ENCODE measurements at places on chromosomes 5 and 9.

GRCh38 chr5:55316837-55317236 lies 9.0 kb downstream of the MTREX start:
- DNase-seq = no peak

DNA sequence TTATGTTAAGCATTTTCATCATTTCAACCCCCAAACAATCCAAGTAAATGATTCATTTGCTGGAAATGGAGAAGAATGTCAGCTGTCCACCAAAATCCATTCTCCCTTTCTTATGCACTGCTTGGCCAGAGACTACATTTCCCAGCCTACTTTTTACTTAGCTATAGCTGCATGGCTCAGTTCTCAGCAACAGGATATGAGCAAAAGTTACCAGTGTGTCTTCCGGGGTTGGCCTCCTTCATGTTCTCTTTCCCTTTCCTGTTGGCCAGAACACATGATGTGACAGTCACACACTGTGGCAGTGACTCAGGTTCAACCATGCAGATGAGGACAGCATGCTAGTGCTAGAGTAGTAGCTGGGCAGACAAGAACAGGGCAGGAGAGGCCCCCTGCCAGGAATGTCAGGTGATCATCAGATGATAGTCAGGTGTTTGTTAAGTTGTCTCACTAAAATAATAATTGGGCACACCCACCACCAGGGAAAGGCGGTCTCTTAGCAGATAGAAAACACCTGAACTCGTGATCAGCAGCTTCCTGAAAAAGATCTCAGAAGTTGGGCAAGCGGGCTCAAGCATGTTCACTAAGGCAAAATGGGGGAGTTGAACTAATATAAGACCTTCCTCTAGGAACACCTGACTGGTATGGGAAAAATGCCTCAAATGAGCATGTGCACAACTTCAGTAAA lies 12.2 kb downstream of the GPR150 start:
- no peak for DNase-seq

GRCh38 chr9:134423749-134424148 lies 97.5 kb downstream of the RXRA start:
- DNase-seq = no peak

- DNase-seq = no peak
Observed at GRCh38 chr9:76405868-76406267, 11.6 kb upstream of the RFK start.

GRCh38 chr9:92176800-92177185 lies 61.6 kb upstream of the SPTLC1 start:
- DNase-seq = no peak

- DNase-seq = no peak
Observed at GRCh38 chr9:2859776-2860379, 16.0 kb upstream of the PUM3 start.

DNA sequence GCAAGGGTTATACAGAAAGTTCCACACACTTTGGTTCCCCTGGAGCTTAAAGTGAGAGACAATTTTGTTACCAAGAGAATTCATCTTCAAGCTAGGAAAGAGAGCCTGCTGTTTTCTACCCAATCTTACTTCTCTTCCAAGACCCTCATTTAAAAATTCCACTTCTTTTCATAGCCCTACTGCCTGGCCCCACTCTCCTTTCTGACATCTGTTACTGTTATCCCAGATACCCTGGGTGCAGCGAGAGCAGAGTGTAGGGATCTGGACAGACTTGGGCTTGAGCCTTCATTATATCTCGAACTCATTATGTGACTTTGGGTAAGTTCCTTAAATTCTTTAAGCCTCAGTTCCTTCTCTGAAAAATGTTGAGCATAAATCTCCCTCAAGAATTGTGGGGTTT lies 263.1 kb downstream of the ASTN2 start:
- no peak for DNase-seq

GRCh38 chr5:127922603-127923002 lies 161.0 kb upstream of the SLC12A2 start:
- no peak for DNase-seq

GRCh38 chr9:82081496-82081895 lies 92.9 kb downstream of the SPATA31D1 start:
- no peak for DNase-seq

DNA sequence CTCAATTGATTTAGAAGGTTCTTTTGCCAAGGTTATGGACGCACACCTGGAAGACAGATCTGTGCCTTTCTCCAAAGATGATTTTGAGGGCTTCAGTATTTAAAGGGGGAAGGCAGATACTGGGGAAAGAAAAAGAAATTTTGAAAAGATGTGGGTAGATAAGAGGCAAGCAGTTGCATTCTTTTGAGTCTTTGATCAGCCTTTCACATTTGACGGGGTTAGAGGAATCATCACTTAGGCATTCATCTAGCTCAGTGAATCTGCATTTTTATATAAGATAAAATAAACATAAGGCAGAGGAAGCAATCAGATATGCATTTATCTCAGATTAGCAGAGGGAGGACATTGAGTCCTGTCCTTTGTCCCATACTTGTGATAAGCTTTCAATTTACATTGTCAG lies 243.4 kb upstream of the RAI14 start:
- no peak for DNase-seq

DNA sequence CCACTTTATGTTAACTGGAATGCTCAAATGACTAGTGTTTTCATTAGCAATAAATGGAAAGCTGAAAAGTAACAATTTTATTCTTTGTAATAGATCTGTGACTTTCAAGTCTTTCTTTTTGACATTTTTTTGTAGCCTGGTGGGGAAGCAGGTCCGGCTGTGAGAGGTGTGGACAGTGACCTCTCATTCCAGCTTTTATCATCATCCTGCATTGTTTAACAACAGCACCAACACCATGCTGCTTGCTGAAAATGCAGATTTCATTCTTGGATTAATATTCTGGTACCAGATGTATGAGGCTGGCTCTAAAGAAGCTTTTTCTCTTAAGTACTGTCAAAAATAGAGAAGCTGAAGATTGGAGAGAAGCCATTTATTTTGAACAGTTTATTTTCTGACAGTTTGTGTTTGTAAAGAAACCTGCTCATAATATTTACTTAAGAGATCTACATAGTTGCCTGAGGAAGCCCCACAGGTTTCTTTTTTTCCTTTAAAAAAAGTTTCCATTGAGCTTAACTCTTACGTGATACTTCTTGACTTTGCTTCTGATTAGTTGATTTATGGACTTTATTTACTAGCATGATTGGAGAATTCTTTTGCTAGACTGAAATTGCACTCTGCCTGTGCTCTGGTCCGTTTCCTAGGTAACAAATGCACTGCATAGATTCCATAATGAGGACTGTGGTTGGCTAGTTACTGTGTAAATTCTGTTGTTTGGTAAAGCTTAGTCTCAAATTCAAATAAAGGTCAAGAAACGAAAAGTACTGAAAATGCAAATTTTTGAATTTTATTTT lies 3.4 kb downstream of the KIAA1958 start:
- no peak for DNase-seq

DNA sequence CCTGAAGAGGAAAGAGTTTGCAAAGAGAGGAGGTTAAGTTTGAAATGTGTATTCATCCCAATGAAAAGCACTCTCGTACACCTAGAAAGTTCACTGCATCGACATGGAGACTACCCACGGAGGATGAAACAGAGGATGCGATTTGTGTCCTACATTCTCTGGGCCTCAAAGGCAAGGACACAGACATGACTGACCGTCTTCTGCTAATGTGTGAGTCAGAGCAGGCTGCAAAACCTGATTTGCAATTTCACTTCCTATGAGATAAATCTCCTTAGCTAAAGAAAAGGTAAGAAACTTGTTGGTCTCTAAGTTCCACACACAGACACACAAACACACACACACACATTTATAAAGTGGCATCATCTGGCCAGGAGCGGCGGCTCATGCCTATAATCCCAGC lies 98.6 kb downstream of the GNAQ start:
- DNase-seq = no peak

GRCh38 chr5:68086857-68087256 lies 128.7 kb upstream of the PIK3R1 start:
- DNase-seq = no peak

GRCh38 chr9:112890106-112891081 lies at the start of gene SLC46A2:
TSS of gene SLC46A2 (minus strand) at chr9:112890876. CDS start at chr9:112890681, 195 bp downstream.
- DNase-seq = no peak

DNA sequence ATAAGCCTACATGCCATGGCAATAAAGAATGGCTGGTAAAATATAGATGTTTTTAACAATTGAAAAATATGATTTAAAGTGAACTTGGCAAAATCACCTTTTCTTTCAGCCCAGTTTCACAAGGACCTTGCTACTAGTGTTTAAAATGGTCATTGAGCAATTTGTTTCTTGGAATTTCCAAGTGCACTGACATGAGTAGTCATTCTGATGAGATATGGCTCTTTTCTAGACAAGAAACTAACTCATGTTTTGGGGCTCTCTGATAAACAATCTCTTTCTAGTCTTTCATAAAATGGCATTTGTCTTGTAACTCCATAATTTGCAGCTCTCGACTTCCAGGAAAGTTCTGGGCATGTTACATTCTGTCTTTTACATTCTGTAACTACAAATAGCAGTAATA lies 176.8 kb downstream of the NR2F1-AS1 start:
- DNase-seq = no peak

GRCh38 chr9:4016789-4017188 lies 283.1 kb downstream of the GLIS3 start:
- DNase-seq = no peak

All from GOT3 (cell line).